ENCODE measurements at places on chromosomes 4 and X. TPM values are rescaled to one million over a fixed set of nuclear protein-coding genes. Genes with fewer than 3 reads are reported as not detected.

- no peak overlapping the region for H3K4me3 ChIP-seq
- no peaks in the 10 kb centered on the region for H3K4me1 ChIP-seq
- H3K36me3 ChIP-seq: no peaks in the 10 kb centered on the region
- no peaks in the 10 kb centered on the region for H3K27me3 ChIP-seq
- peak; percentile 42 for DNase-seq
Observed at GRCh38 chr4:137768196-137768595, 235.9 kb upstream of the PCDH18 start.

FSTL5 gene
- total RNA-seq: not detected

F8A3 gene
- total RNA-seq: 0.32 TPM

DNA sequence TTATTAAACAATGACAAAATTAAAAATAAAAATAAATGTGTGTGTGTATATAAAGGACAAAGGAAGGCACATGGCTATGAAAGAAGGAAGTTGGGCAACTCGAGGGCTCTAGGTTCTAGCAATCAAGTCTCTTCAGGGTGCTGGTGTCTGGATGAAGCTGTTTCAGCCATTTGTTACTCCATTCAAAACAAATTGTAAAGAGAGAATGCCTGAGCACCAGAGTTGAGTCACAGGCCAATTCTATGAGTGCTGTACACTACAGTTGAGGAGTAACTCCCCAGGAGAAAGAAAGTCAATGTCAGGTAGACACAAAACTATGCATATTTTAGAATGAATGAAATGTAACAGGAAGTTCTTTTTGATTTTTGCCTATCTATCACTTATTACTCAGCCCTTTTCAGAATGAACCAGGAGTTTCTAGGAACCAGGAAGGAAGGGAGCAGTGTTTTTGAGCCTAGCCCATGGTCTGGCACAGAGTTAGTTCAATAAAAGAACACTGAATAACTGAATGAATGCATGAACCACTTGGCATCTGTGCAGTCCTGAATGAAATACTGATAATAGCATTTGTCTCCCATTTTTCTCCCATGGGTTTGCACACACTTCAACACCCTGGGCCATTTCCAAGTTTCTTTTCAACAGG, 151.7 kb upstream of the CPEB2 start:
- no peaks in the 10 kb centered on the region for H3K27me3 ChIP-seq
- H3K4me3 ChIP-seq: no peak overlapping the region
- no peak overlapping the region for H3K27ac ChIP-seq
- H3K36me3 ChIP-seq: no peaks in the 10 kb centered on the region

DNA sequence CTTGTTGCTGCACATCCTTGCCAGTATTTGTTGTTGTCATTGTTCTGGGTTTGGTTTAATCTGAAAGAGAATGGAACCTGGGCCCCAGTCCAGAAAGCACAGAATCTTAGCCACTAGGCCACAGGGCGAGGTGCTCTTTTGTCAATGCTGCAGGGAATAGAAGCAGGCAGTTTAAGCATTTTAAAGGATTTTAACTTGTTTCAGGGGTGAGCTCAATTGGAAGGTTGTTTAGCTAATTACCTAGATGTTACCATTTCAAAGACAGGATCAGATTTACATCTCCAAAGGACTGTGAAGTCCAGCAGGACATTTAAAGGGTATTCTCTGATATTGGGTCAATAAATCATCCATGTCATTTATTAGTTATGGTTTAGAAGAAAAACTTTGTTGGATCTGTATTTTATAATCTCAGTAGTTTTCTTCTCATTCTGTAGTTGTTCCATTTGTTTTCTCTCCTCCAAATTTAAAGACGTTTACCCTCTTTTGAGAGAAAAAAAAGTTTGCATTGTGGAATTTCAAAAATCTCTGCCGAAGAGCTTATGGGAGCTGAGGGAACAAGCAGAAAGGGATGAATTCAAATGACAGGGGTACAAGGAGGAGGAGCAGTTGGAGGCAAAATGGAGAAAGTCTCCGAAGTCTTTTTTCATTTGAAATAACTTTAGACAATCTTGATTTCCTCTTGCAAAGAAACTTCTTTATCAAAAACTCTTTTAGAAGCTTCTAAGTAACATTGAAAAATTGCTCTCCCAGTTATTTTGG, 57.5 kb upstream of the FAM47C start:
- H3K36me3 ChIP-seq: no peaks in the 10 kb centered on the region
- no peaks in the 10 kb centered on the region for H3K27me3 ChIP-seq
- H3K4me1 ChIP-seq: no peaks in the 10 kb centered on the region
- DNase-seq: no peak
- H3K27ac ChIP-seq: no peak overlapping the region

- H3K4me3 ChIP-seq: peak overlapping the region; percentile 100
- no peaks in the 10 kb centered on the region for H3K27me3 ChIP-seq
- no peak overlapping the region for H3K27ac ChIP-seq
- DNase-seq: no peak
- peaks cover 15% of the 10 kb centered on the region for H3K4me1 ChIP-seq
Observed at GRCh38 chr4:41934514-41934900, 722 bp upstream of the TMEM33 start.
